ENCODE measurements at places on chromosomes 16 and 17.

- peak; percentile 2 for DNase-seq
These were observed 5.8 kb downstream of the ADCY7 start for GRCh38 chr16:50272111-50272571.

DNA sequence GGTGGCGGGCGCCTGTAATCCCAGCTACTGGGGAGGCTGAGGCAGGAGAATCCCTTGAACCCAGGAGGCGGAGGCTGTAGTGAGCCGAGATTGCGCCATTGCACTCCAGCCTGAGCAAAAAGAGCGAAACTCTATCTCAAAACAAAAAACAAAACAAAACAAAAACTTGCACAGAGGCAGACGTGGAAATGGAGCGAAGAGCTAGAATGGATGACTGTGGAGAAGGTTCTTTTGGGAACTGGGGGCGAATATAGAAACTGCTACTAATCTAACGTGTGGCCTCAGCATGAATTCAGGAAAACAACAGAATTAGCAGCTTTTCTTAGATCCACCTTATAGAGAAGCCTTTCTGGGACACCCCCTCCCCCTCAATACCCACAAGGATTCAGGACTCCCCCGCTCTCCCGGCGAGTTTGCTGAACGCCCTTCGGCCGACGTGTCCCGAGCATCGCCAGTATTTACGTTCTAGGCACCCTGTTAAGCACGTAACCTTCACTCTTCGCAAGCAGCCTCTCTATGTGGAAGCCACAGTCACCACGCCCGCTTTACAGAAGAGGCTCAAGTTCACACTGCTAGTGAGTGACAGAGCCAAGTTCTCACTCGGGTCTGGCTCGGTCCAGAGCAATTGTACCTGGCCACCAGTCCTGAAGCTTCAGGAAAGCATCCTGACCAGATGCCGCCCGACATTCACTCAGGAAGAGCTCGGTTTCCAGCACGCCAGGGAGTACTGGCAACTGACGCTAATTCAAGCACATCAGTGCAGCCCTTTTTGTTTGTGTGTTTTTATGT is 13.3 kb upstream of the ABR start:
- DNase-seq = no peak

DNA sequence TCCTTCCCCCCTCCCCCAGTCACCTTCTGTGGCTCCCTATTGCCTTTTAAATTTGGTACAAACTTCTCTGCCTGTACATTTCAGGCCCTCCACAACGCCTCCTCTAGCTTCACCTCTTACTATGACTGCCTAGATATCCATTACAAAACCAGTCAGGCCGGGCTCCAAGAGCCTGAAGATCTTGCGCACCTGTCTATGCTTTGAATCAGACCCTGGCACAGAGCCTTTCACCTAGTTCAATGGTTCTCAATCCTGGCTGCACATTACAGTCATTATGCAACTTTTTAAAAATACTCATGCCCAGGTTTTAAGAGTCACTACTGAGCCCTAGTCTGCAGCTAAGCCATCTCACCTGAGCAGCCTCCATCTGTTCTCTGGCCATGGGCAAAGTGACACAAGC is 1.6 kb upstream of the GAS7 start:
- DNase-seq = no peak

- DNase-seq = no peak
These were observed 5.0 kb upstream of the NAGLU start for GRCh38 chr17:42530952-42531454.

DNA sequence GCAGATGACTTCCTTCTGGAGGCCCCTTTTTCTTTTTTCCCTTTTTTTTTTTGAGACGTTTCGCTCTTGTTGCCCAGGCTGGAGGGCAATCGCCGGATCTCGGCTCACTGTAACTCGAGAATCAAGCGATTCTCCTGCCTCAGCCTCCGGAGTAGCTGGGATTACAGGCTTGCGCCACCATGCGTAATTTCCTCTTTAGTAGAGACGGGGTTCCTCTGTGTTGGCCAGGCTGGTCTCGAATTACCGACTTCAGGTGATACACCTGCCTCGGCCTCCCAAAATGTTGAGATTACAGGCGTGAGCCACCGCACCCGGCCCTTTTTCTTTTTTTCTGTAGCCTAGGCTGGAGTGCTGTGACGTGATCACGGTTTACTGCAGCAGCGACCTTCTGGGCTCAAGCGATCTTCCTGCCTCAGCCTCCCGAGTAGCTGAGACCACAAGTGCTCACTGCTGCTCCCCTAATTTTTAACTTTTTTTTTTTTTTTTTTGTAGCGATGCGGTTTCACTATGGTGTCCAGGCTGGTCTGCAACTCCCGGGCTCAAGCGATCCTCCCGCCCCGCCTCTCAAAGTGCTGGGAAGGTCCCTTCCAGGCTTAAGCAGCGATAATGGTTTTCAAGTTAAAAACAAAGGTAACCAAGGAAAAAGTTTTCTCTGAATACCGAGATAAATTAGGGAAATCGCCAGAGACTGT is 956 bp upstream of the IST1 start:
- peak; percentile 83 for DNase-seq

DNA sequence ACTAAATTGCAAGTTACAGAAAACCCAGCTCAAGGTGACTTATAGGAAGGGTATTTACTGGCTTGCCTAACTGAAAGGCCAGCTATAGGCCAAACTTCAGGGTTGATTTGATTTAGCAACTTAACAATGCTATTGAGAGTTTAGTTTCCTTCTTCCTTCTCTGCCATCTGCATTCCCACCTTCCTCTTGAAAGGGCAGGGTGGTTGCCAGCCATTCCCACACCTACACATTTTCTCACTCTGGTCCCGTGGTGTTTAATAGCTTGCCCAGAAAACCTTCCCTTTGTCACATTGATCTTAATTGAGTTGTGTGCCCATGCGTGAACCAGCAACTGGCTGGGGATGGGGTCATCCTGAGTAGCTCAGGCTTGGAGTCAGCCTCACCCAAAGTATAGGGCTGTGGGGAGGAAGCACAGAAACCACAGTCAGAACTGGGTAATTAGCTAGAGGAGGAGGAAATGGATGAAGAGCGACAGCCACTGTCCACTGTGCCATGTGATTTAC is 194.7 kb downstream of the SPECC1 start:
- no peak for DNase-seq

GRCh38 chr16:63617047-63617989 is 1504.5 kb downstream of the CDH11 start:
- peak; percentile 50 for DNase-seq

- no peak for DNase-seq
These were observed 19.0 kb upstream of the NBR1 start for GRCh38 chr17:43151880-43152456.

DNA sequence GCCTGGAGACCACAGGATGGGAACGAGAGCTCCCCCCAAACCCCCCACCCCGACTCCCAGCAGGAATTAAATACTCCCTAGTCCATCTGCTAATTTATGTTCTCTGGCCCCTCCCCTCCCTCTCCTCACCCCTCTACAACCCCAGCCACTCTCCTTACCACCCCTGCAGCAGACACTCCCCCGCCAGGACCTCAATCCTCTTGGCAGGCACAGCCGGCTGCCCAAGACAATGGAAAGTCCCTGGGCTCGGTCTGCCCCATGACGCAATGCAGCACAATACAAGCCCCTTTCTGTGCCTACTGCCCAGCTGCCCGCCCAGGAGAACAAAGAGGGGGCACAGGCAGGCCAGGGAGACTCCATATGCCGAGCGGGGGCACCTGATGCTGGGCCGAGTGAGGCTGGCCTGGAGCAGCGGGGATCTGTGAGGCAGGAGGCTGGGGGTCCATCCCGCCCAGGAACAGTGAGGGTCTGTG is 30.3 kb upstream of the CDC42EP4 start:
- DNase-seq = peak; percentile 43

GRCh38 chr17:7220593-7221277 is 997 bp downstream of the ACADVL start:
- peak; percentile 82 for DNase-seq

- DNase-seq = no peak
These were observed 111.3 kb downstream of the HS3ST3A1 start for GRCh38 chr17:13490427-13490826.

- DNase-seq = no peak
These were observed 78.6 kb upstream of the CREBBP start for GRCh38 chr16:3959148-3959547.

GRCh38 chr16:84498223-84498610 is 6.2 kb downstream of the MEAK7 start:
- DNase-seq = no peak

DNA sequence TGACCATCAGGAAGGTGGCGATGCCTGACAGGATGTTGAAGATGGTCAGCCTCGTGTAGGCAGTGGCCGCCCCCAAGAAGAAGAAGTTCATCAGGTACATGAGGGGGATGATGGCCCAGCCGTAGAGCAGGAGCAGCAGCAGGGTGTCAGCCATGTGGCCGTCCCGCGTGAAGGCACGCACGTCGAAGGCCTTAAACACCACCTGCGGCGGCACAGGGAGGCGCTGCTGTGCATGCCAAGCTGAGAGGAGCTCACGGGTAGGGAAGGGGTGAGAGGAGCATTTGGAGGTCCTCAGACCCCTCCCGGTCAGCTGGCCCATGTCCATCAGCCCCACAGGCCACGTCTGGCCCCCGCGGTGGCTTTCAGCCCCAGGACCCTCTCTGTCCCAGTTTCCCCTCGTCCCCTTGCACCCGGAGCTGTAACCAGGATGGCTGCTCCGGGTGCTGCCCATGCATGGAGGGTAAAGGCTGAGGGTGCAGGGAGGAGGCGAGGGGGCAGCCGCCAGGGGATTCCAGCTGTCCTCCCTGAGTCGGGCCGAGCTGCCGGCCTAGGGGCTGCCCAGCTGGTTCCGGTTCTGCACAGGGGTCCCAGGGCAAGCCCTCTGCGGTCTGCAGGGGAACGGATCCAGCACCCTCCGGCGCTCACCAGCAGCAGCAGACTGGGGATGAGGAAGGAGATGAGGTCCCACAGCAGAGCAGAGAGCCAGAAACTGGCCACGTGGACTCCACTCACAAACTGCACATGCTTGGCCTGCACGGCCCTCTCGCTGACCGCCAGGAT is 17.1 kb upstream of the RNPS1 start:
- DNase-seq = peak; percentile 35

- peak; percentile 34 for DNase-seq
These were observed 16.4 kb upstream of the SMIM36 start for GRCh38 chr17:55527540-55528118.

DNA sequence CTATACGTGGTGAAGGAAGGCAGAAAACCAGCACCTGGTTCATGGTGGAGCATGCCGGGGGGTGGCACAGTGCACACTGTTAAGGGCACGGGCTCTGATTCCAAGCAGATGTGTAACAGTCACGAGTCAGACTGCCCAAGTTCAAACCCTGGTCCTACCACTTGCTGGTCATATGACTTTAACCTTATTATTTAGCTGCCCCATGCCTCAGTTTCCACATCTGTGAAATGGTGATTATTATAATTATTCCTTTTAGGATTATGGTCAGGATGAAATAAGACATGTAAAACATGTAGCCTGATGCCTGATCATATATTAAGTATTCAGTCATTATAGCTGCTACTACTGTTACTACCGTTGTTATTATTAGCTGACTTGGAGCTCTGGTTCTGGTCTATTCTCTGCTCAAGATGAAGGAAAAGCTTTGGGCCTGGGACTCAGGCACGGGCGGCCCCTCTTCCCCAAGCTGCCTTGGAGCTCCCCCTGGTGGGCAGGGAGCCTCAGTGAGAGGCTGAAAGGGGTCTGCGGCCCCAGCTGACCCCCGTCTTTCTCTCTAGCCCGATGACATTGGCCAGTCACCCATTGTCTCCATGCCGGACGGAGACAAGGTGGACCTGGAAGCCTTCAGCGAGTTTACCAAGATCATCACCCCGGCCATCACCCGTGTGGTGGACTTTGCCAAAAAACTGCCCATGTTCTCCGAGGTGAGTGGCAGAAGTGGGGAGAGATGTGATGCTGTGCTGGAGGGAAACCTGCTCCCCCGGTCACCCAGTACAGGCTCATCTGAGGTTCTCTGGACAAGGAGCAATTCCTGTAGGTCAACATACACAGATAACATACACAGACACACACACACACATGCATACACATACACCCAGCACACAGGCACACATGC is 14.0 kb downstream of the NR1D1 start:
- peak; percentile 51 for DNase-seq

GRCh38 chr16:5875416-5875815 is 777.8 kb upstream of the EEF2KMT start:
- DNase-seq = no peak

DNA sequence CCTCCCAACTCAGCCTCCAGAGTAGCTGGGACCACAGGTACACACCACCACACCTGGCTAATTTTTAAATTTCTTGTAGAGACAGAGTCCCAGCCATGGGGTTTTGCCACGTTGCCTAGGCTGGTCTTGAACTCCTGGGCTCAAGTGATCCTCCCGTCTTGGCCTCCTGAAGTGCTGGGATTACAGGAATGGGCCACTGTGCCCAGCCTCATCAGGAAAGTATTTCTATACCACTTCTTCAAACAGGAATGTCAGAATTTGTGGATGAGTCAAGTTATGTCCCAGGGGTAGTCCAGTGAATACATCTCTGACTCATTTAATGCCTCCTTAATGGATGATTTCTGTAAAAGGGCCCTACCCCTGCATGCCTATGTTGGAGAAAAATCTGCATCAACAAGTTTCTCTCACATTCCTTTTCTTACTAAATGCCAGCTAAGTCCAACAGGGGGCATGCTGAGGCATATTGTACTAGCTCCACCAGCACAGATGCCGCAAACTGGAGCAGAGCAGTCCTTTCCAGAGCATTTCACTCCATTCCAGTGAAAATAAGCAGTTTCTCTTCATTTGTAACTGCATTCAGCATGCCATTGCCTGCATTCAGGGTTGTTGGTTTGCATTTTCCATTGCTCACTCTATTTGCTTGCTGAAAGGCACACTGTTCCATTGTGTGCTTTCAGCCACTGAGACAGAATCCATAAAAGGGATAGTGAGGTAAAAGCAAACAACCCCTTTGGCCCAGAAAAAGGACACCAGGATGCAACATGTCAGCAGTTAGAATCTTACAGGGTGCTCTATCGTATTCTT is 5.3 kb upstream of the CAVIN1 start:
- peak; percentile 65 for DNase-seq

DNA sequence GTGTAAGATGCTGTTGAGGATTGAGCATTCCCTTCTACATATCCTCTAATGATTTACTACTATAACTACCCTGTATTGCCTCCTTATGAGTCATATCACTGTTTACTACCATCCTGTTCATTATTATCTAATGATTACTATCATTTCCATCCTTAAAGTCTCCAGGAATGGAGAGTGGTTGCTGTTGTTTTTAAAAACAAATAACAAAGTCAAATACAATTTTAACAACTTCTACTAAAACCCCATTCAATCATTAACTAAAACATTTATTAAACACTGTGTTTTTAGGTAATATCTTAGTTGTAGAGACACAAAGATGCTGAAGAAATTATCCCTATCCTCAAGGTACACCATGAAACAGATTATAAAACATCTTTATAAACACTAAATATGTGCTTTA is 126.9 kb downstream of the BRIP1 start:
- DNase-seq = no peak

GRCh38 chr16:86865851-86866662 is 287.7 kb downstream of the FOXL1 start:
- no peak for DNase-seq

- DNase-seq = no peak
These were observed 522 bp upstream of the GLG1 start for GRCh38 chr16:74607310-74607961.

All from RPMI8226 (cell line).